Naive thymus-derived CD8-positive, alpha-beta T cell (primary cell): ENCODE measurements at places on chromosomes 3 and 15. TPM values are rescaled to one million over a fixed set of nuclear protein-coding genes. Genes with fewer than 3 reads are reported as not detected.

ISLR gene
- total RNA-seq: not detected

CHCHD4 gene
- 9.6 TPM for total RNA-seq

SAMMSON gene
- not detected for total RNA-seq

AMT gene
- 9.9 TPM for total RNA-seq

H1-8 gene
- not detected for total RNA-seq

RASSF1 gene
- total RNA-seq: 67.3 TPM

CNTN3 gene
- not detected for total RNA-seq

UACA gene
- 0.13 TPM for total RNA-seq

CCDC191 gene
- 5.8 TPM for total RNA-seq

SLC12A1 gene
- not detected for total RNA-seq

DNA sequence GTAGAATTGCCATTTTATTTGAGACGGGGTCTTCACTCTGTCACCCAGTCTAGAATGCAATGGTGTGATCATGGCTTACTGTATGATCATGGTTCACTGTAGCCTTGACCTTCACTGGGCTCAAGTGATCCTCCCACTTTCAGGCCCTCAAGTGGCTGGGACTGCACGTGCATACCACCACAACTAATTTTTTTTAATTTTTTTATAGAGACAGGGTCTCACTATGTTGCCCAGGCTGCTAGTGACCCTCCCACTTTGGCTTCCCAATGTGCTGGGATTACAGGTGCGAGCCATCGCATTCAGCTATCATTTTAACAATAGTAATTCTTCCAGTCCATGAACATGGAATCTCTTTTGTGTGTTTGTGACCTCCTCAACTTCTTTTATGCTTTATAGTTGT, 11.9 kb downstream of the EPM2AIP1 start:
- no peak for DNase-seq

GRCh38 chr3:161175506-161175905, 45.6 kb upstream of the NMD3 start:
- no peak for DNase-seq

GRCh38 chr3:100506355-100506754, 13.9 kb downstream of the TMEM45A start:
- DNase-seq: no peak

DNA sequence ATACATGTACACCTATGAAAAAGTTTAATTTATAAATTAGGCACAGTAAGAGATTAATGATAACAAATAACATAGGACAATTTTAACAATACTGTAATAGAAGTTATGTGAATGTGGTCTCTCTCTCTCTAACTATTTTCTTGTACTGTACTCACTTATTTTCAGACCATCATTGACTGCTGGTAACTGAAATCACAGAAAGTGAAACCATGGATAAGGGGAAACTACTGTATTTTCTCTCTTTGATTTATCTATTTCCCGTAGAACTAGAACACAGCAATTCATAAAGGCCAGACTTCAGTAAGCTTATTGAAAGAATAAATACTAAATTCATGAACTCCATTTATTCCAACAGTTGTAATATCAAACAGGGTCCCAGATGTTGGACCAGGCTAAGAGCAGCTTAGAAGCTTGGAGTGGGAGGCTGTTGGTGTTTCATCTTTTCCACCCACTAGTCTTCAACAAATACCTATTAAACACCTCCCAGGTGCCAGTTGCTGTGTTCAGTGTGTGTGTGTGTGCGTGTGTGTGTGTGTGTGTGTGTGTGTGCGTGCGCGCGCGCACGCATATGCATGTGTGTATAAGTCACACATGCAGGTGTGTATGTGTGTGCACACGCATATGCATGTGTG, 235.4 kb downstream of the FOXP1 start:
- no peak for DNase-seq

GRCh38 chr15:78263351-78263781, 996 bp upstream of the DNAJA4 start:
- no peak for DNase-seq

DNA sequence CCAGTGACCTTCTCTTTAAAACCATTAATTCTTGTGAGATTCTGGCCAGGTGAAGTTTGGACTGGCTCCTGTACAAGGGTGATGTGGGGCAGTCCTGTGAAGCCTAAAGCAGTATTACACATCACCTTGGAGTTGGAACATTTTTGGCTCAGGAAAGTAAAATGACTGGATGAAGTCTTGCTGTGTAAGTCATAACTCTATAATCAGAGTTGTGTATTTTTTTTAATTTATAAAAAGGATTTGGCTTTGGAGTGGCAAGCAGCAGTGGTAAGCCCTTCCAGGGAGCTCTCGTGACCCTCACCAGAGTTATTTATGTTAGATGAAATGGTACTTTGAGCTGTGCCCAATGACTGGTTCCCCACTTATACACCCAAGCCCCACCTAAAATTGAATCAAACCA, 331.2 kb upstream of the DCBLD2 start:
- no peak for DNase-seq

GRCh38 chr15:68500363-68501258, 68.6 kb upstream of the ITGA11 start:
- DNase-seq: no peak

DNA sequence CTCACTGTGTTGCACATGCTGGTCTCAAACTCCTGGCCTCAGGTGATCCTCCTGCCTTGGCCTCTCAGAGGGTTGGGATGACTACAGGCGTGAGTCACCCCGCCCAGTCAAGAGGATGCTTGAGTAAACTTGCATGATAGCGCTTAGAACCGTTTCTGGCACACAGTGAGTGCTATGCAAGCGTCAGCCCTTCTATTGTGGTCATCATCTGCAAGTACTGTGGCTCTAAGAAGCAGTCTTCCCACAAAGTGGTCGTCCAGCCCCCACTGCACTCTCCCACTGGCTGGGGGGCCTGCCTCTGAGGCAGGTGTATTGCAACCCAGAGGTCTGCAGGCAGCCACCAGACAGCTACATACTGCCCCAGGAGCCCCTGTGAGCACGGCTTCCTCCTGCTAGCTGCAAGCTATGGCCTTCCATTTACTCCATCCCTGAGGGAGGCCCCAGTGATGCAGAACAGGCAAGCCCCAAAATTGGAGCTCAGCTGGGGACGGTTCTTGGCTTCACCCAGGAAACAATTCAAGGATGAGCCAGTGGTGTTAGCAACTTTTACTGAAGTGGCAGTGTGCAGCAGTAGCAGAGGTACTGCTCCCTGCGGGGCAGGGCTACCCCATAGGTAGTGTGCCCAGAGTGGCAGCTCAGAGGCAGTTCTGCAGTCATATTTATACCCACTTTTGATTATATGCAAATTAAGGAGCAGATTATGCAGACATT, 95.4 kb downstream of the LSM3 start:
- DNase-seq: no peak

DNA sequence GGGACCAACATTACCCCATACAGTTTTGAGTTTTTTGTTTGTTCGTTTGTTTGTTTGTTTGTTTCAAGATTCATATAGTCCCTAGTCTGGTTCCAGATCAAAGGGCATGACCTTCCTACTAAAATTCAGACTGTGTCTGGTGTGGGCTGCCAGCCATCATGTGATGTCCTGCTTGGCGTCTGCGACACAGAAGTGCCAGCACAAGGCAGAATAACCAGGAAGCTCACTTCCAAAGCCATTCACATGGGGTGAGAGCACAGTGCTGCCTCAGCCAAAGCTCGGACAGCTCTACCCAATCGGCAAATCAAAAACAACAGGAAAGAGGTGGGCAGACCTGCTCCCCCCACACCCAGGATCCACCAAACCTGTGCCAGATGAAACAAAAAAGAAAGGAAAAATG, 142.6 kb upstream of the THBS1 start:
- DNase-seq: no peak

DNA sequence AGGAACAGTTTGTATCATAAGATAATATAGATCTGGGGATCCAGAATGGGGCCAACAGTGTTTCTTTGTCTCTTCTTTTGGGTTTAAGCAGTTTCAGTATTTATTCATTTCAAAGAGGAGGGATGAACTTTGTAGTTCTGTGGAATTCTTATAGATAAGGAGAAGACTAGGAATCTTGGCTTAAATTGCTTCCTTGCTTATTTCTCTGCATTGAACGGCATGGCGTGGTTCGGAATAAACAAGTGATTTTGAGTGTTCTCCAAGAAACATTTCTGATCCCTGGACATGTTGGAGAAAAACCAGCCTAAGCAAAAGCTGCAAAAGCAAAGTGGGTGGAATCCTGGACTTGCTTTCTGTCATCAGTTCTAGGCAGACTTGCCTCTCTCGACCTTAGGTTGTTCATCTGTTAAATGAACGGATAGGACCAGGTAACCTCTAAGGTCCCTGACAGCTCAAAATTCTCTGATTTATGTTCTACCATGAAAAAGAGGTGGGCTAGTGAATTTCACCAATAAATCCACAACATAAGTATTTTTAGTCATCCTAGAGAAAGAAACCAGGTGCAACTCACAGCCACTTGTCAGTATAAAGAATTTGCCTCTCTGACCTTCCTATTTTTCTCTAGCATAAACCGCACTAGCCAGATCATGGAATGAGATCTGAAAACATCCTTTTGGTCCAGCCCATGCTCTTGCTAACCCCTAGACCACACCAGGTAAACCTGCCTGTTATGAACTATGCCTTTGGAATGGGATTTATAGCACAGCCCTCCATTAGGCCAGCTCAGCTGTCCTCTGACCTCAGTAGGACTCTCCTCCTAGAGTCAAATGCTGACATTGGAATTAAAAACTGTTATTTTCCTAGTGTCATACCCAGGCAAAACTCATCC, 78.8 kb downstream of the CLDN11 start:
- DNase-seq: no peak

DNA sequence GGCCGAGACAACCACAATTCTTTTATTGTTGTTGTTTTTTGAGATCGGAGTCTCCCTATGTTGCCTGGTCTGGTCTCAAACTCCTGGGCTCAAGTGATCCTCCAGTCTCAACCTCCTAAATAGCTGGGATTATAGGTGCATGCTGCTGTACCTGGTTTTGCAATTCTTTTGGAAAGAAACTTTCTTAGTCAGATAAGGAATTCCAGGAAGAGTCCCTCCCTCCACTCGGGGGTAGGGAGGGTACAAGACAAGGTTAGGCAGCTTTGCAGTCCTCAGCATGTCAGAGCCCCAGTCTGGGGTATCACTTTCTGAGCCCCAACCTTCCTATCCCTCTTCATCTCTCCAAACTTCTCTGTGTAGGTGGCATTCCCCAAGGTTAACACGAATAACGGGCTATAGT, 33.8 kb upstream of the FURIN start:
- DNase-seq: no peak

DNA sequence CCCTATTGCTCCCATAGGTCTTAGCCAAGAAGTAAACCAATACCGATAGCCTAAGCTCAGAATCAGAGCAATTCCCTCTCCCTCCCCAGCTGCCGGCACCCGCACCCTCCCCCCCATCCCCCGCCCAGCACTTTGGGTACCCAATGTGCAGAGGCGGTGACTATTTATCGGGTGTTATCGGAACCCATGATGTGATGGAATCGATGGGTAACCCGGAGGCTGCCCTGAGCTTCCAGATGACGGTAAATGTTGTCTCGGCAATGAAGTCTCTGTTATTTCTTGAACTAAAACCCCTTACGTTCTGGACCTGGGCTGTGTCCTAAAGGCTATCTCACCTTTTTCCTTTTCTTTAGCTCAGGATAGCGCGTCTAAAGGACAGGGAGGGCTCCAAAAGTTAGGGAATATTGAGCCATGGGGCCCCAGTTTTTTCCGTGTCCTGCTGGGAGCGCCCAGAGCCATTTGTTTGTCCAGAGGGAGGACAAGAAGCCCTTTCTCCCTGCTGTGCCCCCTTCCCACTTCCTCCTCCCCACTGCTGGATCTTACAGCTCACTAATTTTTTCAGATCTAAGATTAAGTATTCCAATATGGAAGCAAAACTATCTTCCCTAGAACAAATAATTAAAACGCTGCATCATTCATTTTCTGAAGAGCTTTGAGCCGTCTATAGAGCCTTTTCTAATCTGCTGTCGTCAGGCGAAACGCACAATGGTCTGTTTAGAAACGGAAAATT, 1.5 kb downstream of the SLITRK3 start:
- no peak for DNase-seq

DNA sequence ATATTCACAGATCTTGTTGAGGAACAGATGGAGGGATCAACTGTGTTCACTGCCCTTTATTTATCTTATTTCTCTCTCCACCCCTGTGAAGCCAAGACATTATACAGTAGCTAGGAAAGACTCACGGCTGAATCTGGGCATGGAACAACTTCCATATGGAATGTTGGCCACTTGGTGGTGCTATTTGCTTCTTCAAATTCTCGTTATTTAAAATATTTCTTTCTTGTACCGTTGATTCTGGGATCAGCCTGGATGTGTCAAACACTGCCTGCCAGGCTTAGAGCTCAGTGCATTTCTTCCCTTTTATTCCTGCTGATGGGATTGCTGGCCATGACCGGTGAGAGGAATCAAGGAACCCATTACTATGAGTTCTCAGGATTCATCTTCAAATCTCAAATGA, 17.5 kb upstream of the GASK1A start:
- peak; percentile 31 for DNase-seq

- DNase-seq: no peak
Measured at GRCh38 chr3:150083655-150084042, 113.0 kb upstream of the PFN2 start.

DNA sequence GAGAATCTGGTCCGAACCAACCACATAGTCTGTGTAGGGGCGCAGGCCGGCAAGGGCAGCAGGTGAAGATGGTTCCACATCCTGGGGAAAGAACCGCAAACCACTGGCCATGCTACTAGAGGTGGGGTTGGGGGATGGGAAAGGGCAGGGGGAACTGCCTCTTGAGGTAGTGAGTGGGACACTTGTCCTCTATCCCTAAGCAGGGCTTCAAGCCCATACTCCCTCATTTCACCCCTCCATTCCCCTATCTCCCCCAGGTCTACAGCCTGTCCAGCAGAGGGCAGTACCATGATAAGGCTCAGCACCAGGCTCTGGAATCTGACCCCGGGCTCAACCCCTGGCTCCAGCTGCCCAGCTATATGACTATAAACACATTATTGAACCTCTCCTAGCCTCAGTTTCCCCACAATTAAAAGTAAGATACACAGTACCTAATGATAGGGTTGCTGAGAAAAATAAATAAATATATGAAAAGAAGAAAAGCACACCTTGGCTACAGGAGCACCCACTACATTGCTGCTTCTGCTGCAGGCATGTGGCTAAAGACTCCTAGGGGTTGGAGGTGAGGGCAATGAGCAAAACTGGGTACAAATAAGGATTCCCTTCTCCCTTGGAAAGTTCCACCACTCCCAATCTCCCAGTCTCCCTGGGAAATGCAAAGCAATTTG, 6.3 kb downstream of the GORASP1 start:
- DNase-seq: peak; percentile 54

DNA sequence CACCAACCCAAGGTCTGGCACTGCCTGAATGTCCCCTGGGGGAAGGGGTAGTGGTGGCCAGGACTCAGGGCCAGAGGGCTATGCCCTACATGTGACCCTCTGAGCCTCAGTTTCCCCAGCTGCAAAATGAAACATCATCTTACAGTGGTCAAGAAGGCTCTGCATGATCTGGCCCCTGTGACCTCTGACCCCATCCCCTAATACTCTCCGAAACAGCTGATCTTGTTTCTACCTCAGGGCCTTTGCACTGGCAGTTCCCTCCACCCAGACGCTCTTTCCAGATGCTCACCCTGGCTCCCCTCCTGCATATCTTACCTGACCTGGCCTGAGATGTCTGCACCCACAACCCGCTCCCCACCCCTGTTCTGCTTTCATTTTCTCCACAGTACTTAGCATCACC, 21.8 kb downstream of the PLXND1 start:
- no peak for DNase-seq

- no peak for DNase-seq
Measured at GRCh38 chr15:42279234-42279723, 6.0 kb upstream of the TMEM87A start.
